ENCODE measurements at places on chromosomes 2 and 18.
A peak's percentile ranks its signal among the peaks of the same experiment; 100 is the strongest.

GRCh38 chr2:234135750-234136221 is 85.3 kb downstream of the SPP2 start:
- peak; percentile 81 for DNase-seq

- DNase-seq = peak; percentile 58
These were observed 104.2 kb downstream of the CCDC85A start for GRCh38 chr2:56287974-56288373.

- DNase-seq = no peak
These were observed 43.4 kb downstream of the PLEKHA3 start for GRCh38 chr2:178523596-178524134.

- DNase-seq = no peak
These were observed 44.1 kb downstream of the KLHL29 start for GRCh38 chr2:23429036-23429435.

GRCh38 chr2:106833256-106833655 is 52.7 kb downstream of the ST6GAL2 start:
- no peak for DNase-seq

DNA sequence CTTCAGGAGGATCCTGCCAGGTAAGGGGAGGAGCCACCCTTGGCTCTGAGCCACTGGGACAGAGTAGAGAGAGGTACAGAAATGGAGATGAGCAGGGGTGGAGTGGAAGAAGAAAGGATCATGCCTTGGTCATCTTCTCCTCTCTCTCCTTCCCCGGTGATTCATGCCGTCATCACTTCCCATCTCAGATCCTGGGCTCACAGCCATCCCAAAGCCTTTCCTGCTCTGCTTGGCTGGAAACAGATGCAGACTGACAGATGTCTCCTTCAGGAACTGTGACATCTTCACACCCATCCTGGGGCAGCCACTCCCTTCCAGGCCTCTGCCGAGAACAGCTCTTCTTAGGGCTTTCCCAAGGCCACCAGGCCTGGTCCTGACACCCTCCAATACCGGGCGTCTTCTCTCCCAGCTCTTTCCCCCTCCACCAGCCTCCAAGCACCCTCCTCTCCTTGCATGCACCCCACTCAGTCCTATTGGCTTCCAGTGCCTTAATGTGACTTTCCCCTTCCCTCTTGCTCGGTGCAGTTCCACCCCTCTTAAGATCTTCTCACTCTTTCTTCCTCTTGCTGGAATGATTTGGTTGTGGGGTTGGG is 58.3 kb upstream of the TNP1 start:
- DNase-seq = peak; percentile 38

GRCh38 chr18:6489977-6490376 is 75.3 kb upstream of the L3MBTL4 start:
- no peak for DNase-seq

DNA sequence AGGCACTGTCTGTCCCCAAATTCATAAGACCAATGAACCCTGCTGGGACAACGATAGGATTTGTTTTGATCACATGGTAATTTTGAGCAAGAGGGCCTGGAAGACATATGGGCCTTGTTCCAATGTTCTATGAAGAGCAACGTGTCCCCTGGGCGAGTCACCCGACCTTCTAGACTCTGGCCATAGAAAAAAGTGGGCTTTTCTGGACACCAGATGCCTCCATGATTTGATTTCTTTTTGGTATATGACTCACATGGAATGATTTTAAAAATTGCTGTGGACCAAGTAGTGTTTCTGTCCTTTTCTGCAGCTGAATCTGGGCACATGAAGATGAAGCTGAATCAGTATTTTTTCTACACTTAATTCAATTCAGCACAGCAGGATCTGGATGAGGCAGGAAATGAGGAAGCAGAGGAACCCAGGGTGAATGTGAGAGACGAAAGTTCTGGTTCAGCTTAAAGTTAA is 104.9 kb downstream of the CDC42EP3 start:
- no peak for DNase-seq

GRCh38 chr18:61988100-61988499 is 95.3 kb upstream of the RNF152 start:
- no peak for DNase-seq

- no peak for DNase-seq
These were observed 535.9 kb downstream of the TRIB2 start for GRCh38 chr2:13252615-13253014.

DNA sequence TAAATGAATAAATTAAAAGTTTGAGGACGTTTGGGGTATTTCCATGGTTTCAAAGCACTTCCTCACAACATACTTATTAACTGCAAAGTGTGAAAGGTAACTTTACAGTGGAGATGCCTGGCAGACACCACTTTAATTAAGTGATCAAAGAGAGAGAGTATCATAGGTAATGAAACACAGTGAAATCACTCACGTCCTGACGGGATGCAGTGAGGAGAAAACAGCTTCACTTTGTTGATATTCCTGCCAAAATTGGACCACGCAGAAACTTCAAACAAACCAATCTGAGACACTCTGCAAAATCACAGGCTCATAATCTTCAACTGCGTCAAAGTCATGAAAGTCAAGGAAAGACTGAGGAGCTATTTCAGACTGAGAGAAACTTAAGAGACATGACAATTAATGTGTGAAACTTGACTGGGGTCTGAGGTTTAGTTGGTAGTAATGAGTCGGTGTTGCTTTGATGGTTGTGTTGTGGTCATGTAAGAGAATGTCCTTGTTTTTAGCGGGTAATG is 66.0 kb upstream of the ITGB6 start:
- DNase-seq = no peak

DNA sequence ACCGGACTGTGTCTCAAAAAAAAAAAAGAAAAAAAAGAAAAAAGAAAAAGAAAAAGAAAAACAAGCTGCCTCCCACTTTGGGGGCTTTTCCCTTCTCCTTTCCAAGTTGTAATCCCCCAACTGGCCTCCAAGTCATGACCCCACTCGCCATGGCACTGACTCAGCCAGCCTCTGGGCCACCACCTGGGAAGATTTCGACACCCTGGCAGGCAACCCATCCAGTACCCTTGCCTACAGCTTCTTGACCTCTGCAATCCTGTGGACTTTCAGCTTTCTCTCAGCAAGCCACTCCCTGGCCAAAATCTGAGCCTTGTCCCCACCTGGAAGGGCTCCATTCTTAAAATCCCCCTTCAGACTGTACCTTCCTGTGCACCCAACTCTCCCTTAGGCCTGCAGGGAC is 22.3 kb upstream of the FOSL2 start:
- no peak for DNase-seq

- DNase-seq = no peak
These were observed 1.4 kb upstream of the HPCAL1 start for GRCh38 chr2:10300997-10301940.

DNA sequence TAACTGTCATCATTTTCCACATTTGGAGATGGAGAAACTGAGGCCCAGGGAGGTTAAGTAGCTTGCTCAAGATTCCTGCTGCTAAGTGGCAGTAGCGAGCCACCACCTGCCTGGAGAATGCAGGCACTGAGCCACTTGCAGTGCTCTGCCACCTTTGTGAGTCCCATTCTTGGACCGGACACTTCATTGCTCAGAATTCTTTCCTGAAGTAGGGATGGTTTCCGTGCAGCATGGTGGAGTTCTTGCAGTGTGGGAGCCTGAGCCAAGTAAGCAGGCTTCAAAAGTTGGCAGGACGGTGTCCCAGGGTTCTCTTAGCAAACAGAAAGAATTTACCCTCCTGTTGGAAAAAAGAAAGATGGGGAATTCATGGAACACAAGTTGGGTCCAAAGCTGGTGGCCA is 115.0 kb upstream of the MMADHC start:
- no peak for DNase-seq

- DNase-seq = no peak
These were observed 164.4 kb downstream of the TNS1 start for GRCh38 chr2:217838409-217838831.

- peak; percentile 39 for DNase-seq
These were observed 286.5 kb upstream of the SYT4 start for GRCh38 chr18:43563780-43564179.

DNA sequence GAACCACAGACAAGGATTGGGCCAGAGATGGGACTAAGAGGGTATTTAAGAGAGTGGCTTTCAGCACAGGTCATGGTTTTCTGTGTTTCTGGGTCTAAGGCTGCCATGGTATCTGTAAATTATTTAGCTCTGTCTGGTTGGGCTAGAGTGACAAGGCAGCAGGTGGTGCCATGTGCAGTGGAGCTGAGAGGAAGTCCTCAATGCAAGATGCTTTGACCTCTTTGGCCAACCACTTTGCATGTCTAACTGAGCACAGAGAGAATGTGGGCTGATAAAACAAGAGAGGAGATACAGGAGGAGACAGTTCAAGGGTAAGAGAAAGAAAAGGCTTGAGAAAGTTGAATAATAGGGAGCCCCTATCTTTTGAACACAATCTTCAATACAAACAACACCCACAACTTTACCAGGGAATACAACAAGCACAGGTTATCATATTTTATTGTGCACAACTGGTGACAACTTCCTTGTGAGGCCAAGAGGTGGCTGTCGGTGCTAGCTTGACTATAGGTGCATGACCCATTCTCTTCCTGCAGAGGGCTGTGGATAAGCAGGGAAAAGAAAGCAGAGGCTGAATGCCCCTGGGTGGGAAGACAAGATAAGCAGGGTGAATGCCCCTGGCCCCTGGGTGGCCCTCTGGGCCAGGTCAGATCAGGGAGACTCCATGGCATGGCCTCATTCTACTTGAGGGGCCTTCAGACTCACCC is 12.3 kb downstream of the FLACC1 start:
- no peak for DNase-seq

DNA sequence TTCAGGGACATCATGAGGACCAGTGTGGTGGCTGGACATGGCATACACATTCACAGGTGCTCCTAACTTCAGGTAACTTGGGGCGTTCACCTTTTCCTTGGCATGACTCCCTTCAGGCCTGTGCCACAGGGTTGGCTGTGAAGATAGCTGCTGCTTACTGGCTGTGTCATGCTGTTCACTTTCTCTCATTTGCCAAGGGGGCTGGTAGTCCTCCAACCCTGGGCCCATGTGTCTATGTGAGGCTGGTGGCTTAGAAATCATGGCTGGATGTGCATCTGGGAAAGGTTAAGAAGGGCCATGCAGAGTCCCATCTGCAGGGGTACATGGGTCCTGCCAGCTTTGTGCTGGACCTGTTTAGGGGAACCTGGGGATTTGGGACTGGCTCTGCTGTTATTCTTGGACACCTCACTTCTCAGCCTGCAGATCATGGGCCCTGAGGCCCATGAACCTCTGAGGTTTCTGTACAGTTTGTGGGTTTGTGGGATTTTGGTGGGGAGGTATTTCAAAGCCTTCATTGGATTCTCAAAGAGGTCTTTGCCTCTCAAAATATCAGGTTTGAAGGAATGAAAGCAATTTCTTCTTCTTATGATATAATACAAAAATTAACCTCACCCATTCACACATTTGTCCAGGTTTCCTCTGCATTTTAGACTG is 62.9 kb downstream of the FHOD3 start:
- DNase-seq = no peak

DNA sequence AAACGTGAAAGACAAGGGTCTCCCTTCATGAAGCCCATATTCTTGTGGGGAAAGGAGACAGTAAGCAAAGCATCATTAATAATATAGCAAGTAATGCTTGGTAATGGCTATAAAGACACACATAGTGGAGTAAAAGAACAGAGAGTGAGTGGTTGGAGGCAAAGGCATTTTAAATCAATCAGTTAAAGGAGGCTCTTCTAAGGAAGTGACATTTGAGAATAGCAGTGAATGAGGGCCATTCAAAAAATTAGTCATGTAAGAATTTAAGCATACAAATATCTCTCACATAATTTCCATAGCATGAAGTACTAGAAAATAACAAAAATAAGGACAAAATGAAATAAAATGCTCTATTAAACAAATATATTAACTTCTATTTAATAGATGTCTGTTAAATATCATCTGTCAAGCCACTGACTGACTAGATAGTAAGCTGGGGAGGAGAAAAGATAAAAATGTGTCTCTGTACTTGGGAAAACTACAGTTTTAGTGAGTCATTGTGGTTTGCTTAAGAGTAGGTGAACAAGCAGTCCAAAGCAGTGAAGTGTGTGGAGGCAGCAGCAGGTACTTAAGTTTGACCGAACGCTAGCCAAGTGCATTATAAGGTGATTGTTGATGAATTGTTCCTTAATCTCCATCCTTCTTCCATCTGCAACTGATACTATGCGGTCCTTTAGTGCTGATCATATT is 160.1 kb downstream of the PARD3B start:
- DNase-seq = peak; percentile 47

DNA sequence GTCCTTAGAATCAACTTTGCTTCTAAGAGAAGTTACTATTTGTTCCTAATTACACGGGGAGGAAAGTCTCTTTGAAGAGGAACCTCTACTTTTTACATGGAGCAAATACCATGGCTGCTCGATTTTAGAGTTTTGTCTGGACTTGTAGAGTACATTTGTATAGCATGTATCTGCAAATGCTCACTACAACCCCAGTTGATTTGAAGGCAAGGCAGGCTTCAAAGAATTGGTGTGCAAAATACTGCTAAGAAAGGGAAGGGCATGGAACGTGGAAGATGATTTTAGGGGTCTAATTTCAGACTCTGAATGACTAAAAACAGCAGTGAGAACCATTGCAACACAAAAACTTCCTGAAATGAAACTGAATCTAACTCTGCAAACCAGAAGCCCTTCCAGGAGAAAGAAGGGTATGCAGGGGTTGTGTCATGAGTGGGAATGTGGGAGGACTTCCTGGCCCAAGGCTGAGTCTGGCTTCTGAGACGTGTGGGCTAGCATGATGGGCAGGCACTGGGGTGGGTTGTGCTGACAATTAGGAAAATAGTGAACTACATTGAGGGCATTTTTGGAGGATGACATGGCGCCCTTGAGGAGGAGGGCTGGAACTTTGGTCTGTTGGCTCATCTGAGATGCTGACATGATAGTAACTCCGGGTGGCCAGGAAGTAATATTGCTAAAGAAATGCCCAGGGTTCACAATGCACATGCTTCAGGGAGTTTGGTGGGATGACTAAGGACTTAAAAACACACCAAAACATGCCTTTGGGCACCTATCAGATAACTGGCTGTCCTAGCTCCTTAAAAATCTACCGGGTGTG is 18.9 kb upstream of the IL1R2 start:
- peak; percentile 26 for DNase-seq

GRCh38 chr2:216385478-216385877 is 13.2 kb upstream of the MARCHF4 start:
- DNase-seq = no peak

- DNase-seq = no peak
These were observed 196.9 kb upstream of the CWC22 start for GRCh38 chr2:180203972-180204371.

GRCh38 chr2:85590950-85591349 is 4.6 kb upstream of the RNF181 start:
- no peak for DNase-seq

DNA sequence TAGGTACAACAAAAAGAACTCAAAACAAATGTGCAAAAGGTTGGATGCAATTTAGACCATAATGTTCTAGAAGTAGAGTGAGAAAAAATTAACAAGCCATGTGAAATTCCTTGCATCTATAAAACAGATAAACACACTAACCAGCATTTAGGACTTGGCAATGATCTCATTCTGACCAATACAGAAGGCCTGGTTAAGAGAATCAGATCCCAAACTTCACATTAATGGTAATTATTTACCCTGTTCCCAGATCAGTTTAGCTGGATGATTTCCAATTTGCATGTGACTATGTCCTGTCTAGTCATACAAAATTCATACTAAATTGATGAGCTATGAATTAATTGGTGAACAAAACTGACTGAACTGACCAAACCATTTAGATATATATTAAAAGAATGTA is 98.4 kb upstream of the FIGN start:
- DNase-seq = no peak

Measured in urothelium cell line (cell line).